ENCODE measurements at places on chromosomes 7 and 10.

DNA sequence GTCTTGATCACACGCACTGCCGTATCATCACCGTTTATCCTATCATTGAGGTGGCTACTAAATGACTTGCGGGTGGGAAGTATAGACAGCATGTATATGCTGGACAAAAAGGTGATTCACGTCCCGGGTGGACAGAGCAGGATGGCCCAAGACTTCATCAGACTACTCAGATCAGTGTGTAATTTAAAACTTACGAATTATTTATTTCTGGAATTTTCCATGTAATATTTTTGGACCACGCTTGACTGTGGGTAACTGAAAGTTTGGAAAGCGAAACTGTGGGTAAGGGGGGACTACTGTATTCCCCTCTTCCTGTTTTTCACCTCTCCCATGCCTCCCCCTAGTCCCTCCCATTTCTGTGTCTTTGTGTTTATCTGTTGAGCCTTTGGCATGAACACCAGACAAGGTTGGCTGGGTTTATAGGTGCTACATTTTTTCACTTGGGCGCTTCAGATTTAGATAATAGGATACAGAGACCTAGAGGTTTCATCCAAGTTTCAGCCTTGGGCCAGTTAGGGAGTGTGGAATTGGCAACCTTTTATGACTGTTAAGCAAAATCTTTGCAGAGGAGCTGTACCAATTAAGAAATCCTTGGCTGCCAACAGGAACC lies 55.8 kb downstream of the RBM20 start:
- no peak for DNase-seq

DNA sequence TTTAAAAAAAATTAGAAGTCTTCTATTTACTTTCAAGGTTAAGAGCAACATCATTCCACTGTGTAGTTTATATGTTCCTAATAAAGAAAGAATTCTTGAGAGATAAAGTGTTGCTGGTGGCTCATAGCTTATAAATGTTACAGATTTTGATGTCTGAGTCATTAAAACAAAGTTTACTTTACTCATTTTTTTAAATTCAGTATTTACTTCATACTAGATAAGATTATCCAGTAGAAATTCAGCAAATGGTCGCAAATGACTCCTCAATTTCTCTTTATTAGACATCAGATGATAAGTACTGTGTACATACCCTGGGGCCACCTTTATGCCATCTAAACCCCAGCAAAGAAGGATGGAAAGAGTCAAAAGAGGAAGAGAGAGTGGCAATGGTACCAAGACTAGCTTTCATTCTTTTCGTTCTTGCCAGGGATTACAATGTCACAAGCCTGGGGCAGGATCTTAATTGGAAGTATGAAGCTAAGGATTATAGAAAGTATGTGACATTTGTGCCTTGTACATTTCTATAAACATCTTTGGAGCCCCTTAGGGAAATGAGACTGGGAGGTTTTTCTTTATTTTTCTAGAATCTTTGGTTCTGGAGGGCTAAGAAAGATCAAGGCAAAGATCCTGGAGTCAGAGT lies 206.1 kb downstream of the CHRM2 start:
- no peak for DNase-seq

GRCh38 chr10:5478694-5479305 lies 20.6 kb downstream of the CALML5 start:
- no peak for DNase-seq

- no peak for DNase-seq
These were observed 301.9 kb downstream of the SUGCT start for GRCh38 chr7:40436710-40437109.

DNA sequence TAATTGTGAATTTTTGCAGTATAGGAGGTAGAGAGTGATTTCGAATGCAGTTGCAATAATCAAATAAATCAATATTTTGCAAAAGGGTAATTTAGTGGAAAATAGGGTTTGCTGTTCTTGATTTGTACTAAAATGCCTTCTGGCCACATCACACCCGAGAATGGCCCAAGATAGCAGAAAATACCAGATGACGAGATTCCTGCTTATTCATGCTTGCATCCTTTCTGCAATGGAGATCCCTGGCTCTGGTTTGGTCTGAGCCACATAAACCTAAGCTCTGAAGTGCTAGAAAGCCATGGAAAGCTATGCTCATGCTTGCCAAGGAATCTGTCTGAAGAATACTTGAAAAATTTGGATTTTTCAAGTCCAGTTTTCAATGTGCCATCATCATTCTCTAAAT lies 634.2 kb upstream of the COBL start:
- no peak for DNase-seq

DNA sequence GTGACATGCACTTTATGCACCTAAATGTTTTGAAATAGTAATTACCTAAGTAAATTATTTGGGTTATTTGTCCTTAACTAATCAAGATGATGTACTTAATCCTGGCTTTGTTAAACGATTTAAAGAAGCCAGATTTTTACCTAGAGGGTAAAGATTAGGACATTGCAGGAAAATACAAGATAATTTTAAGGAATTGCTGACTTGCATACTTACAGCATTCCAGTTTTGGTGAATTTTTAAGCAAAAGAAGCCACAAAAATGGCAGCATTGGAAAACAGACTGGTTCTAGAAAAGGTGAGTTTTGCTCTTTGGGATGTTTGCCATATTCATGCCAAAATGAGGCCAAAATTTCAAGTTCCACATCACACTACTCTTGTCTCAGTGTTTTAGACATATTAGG lies 33.4 kb downstream of the BCAP29 start:
- DNase-seq = no peak
